Activated CD8-positive, alpha-beta memory T cell treated with anti-CD3 and anti-CD28 coated beads for 4 hours (primary cell): ENCODE measurements at places on chromosomes 7 and 10.

- no peak for DNase-seq
These were observed 51.3 kb downstream of the MDFIC start for GRCh38 chr7:114973147-114973546.

DNA sequence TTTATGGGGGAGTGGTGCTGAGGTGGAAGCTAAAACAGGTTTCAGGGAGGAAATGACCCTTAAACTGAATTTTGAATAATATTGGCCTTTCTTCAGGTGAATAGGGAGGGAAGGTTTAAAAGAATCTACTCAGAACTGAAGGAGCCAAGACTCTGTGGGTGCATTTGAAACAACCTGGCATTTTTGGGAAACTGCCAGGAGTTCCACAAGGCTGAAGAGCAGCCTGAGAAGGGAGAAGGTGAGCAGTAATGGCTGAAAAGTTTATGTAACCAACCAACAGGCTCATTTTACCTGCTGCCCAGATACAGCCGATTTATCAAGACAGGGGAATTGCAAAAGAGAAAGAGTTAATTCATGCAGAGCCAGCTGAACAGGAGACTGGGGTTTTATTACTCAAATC, 4.0 kb upstream of the PANK1 start:
- no peak for DNase-seq

DNA sequence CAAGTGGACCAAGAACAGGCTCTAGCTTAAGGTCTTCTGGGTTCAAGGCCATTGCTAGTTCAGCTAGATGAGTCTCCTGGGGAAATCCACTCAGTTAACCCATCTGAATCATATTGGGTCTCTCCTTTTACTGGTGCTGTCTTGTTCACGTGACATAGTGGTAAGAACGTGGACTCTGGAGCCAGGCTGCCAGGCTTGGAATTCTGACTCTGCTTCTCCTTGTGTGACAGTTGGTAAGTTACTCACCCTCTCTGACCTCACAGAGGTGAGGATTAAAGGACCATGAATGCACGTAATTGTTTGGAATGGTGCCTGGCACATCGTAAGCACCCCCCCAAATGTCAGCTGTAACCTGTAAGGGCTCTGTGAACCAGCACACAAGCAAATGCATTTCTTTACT, 9.7 kb upstream of the CALU start:
- no peak for DNase-seq

DNA sequence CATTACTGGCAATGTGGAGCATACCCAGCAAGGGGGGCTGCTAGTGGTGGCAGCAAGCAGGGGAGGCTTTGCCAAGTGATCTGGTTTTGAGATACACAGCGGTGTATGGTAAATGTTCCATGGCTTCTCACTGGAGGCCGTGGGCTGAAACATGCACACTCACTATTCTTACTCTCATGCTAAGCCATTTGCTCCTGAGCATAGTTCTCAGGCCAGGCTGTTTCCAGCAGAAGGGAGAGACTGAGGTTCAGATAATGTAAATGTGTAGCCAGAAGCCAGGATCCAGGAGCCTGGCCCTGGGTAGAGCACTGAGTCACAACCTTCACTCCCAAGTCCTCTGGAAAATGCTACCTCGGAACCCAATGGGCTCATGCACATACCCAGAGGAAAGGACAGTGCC, 757.9 kb downstream of the GRID1 start:
- no peak for DNase-seq

DNA sequence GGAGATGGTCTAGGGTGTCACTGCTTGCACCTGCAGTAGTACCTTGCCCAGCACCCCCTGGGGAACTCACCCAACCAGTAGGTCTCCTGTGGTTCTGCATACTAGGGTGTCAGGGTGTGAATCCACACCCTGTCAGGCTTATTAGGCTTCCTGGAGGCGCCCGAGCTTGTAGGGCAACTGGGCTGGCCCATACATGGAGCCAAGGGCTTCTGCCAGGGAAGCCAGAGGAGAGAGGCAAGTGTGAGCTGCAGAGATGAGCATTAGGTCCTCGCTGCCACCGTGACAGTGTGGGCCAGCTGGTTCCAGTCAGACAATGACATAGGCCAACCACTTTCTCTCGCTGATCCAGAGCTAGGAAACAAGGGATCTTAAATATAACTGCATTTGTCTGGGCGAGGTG, 11.2 kb downstream of the MXI1 start:
- DNase-seq = no peak

GRCh38 chr7:1053816-1054370, 9.5 kb downstream of the GPR146 start:
- DNase-seq = no peak

DNA sequence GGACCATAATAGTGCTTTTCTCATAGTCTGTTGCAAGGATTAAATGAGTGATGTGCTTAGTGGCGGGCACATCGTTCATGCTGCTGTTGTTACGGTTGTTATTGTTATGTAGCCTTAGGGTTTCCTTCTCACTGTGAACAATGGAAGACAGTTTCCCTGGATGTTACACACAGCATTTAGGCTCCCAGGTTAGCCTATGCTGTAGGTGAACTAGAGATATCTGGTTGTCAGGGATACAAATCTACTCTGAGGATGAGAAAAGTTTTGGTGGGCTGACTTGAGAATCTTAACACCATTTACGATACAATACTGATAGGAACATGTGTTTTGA, 14.7 kb downstream of the SH3PXD2A start:
- DNase-seq = no peak

- DNase-seq = no peak
These were observed 73.4 kb downstream of the CAV1 start for GRCh38 chr7:116598278-116598677.

GRCh38 chr7:110557-111232, 81.7 kb upstream of the FAM20C start:
- DNase-seq = no peak

- DNase-seq = no peak
These were observed 28.8 kb downstream of the RRP12 start for GRCh38 chr10:97372233-97372875.

GRCh38 chr7:155991470-155991869, 179.2 kb upstream of the SHH start:
- no peak for DNase-seq

GRCh38 chr7:155119801-155120382, 49.8 kb downstream of the HTR5A start:
- DNase-seq = no peak

GRCh38 chr10:97060441-97061084, 125.2 kb downstream of the SLIT1 start:
- no peak for DNase-seq

DNA sequence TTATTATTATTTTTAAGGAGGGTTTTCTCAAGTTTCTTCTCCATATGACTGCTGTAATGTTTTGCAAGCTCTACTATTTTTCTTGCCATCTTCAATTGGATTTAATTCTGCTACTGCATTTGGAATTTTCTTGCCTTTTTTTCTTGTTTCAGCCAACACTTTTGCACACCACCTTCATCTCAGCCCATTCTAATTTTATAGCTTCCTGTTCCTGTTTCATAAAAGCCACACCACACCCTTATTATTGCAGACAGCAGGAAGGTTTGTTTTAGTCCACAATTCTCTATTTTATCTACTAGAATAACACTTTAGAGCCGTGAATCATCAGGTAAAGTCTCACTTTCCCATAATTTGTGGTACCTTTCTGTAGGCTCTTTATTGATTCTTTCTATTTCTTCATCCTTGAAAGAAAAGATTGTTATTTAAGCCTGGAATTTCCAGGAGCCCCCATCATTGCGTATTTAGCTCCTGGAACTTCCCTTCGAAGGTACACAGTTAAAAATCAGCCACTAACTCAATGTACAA, 209.3 kb upstream of the TBX20 start:
- no peak for DNase-seq

- no peak for DNase-seq
These were observed 298.3 kb downstream of the CNTNAP2 start for GRCh38 chr7:146414937-146415336.

DNA sequence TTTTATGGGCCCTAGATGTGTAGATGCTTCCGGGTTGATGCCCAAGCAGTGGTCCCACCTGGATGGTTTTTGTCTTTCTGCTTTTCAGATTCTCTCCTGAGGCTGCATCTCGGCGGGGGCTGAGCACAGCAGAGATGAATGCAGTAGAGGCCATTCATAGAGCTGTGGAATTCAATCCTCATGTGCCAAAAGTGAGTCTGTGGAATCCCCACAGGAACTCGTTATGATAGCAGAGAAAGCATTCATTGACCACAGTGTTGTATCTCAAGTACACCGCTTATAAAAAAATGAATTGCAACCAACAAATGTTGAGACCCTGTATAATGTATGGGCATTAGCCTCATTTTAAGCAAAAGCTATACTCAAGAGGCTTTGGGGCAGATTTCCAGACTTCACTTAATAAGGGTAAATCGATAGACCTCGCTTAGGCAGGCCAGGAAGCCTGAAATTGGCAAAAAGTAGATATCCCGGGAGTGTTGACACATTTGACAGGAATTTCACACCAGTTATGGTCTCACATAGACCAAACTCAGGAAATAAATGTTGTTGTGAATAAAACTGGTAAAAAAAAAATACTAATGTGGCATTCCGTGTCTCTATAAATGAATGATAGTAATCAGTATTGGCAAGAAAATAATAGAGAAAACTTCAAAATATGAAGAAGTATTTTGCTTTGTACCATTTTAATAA, 132.0 kb downstream of the WNT2 start:
- no peak for DNase-seq

DNA sequence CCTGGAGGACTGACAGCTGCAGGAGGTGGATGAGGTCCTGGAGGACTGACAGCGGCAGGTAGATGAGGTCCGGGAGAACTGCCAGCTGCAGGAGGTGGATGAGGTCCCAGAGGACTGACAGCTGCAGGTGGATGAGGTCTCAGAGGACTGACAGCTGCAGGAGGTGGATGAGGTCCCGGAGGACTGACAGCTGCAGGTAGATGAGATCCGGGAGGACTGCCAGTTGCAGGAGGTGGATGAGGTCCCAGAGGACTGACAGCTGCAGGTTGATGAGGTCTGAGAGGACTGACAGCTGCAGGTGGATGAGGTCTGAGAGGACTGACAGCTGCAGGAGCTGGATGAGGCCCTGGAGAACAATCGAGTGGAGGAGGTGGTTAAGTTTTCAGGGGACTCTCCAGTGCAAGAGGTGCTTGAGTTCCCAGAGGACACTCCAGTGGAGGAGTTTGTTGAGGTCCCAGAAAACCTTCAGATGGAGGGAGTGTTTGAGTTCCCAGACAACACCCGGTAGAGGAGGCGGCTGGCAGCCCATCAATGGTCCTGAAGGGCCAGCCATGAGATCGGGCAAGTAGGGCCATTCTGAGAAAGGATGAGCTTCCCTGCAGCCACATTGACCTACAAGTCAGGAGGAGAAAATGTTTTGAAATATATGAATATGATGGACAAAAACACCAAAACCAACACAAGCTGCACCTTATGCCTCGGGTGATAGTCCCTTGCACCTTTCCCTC, 4.7 kb upstream of the EIF5AL1 start:
- DNase-seq = no peak

GRCh38 chr10:108445746-108446145, 1281.2 kb upstream of the SORCS1 start:
- no peak for DNase-seq

- no peak for DNase-seq
These were observed 93.5 kb downstream of the CREM start for GRCh38 chr10:35219891-35220890.

- no peak for DNase-seq
These were observed 29.2 kb downstream of the ELMO1 start for GRCh38 chr7:37419496-37419895.

DNA sequence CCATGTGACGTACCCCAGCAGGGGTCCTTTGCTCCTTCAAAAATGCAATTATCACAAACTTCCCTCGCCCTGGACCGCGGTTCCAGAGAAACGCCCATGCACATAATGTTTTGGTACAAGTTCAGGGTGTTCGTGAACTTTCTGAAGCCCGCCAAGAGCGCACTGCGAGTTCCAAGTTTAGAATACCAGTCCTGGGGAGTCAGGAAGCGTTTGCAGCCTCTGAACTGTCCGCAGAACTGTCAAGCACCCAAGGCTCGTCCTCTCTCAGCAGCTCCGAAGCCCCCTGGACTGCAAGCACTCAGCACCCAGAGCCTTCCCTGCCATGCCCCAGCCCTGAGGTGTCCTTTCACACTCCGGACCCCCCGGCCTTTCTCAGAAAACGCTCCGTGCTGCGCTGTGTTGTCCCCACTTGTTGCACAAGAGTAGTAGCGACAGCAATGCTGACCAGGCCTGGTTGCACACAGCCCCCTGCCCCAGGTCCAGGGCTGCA, 30.3 kb downstream of the CALML3 start:
- no peak for DNase-seq

- DNase-seq = no peak
These were observed 187.7 kb upstream of the CNTNAP2 start for GRCh38 chr7:145928937-145929336.

DNA sequence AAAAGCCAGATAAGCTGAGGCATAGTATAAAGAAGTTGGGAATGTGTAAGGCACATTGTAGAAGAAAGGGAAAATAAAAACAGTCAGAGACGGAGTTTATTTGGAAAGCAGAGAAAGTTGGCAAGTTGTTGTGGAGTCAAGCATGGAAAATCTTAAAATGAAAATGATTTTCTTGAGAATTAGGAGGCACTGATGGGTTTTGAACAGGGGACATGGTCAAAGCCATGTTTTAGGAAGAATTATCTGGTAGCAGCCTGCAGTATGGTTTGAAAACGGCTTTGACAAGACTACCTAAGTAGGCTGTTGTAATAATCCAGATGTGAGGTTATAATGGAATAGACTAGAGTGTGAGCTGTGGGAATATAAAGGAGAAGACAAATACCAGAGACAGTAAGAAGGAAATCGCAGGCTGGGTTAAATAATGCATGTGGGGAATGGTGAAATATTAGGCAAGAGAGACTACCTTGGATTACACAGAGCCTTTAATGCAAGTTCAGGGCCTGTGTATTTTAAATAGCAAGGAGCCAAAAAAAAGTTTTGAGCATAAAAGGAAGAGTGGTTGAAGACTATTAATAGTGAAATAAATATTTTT, 130.4 kb upstream of the MEOX2 start:
- no peak for DNase-seq

DNA sequence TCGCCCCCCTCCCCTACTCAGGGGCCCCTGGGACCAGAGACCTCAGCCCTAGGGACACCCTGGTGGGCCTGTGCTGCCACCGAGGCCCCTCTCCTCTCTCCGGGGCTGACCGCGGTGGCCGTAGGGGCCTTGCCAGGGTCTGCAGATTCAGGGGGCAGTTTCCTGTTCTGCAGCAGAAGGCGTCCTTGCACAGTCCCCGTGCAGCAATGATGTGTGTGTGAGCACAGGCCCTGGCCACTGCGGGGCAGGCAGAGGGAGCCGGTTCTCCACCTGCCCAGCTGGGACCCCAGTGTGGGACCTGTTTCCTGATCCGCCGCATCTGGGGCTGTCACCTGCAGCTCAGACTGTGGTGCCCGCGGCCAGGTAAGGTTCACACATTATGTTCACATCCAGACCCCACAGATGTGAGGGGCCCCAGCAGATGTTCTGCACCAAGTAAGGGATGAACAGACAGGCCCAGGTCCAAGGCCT, 60.7 kb upstream of the DNAJB6 start:
- no peak for DNase-seq
